Inflammatory macrophage (primary cell): ENCODE measurements at places on chromosomes 2 and 18.
A peak's percentile ranks its signal among the peaks of the same experiment; 100 is the strongest.

- no peak for DNase-seq
These were observed 9.4 kb downstream of the SCYGR4 start for GRCh38 chr2:227626580-227627151.

- no peak for DNase-seq
These were observed 344.7 kb upstream of the FIGN start for GRCh38 chr2:164080486-164080885.

DNA sequence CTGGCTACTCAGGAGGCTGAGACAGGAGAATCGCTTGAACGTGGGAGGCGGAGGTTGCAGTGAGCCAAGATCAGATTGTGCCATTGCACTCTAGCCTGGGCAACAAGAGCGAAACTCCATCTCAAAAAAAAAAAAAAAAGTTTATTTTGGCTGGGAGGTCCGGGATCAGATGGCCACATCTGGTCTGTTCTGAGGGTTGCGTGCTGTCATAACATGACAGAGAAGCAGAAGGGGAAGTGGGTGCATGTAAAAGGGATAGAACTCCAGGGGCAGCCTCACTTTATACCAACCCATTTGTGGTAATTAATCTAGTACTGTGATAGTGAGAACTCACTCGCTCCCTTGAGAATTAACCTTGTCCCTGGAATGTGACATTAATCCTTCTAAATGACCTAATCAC, 101.2 kb downstream of the PTPN4 start:
- no peak for DNase-seq

- DNase-seq: no peak
These were observed 64.0 kb upstream of the POMC start for GRCh38 chr2:25232248-25232825.

- no peak for DNase-seq
These were observed 93.3 kb downstream of the AOX1 start for GRCh38 chr2:200679127-200679526.

DNA sequence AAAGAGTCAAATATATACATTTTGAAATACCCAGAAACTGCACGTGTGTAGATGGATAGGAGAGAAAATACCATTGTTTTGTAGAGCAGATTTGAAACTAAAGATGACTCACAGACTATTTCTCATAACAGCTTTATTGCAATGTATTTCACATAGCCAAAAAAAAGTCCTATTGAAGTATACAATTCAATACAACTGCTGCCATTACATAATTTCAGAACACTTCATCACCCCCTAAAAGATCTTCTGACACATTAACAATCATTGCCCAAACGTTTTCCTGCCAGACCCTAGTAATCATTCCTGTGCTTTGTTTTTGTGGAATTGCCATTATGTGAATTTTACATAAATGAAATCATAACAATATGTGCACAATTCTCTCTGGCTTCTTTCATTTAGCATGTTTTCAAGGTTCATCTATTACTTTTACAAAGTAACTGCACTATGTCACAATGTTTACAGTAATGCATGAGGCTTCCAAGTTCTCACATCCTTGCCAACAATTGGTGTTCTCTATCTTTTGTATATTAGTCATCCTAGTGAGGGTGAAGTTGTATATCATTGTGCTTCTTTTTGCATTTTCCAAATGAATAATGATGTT, 378.6 kb upstream of the CWC22 start:
- no peak for DNase-seq

DNA sequence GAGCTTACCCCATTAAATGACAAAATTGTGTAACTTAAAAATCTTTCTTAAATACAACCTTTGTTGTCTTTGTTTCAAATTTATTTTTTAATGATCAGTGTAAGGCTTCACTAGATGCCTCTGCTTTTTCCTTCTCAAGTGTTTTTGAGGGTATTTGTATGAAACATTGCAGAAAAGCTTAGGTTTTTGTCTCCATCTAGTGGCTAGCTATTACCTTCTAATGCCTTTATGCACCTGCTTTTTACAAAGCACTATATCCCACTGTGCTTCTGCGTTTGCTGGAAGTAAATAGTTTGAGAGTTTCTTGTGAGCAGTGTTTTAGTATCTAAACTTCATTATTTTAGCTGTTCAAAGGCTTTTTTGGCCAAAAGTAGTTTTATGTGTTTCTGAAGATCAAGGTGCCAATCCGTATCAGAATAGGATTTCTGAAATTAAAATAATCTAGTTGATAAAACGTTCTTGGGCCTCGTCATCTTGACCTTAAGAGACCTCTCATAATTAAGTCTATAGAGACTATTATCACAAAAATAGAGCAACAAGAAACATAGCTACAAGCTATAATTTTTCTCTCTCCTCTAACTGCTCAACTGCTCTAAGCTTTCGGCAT, 47.0 kb downstream of the IWS1 start:
- DNase-seq: peak; percentile 67

GRCh38 chr2:238632181-238633060, 205.7 kb downstream of the ASB1 start:
- DNase-seq: no peak

DNA sequence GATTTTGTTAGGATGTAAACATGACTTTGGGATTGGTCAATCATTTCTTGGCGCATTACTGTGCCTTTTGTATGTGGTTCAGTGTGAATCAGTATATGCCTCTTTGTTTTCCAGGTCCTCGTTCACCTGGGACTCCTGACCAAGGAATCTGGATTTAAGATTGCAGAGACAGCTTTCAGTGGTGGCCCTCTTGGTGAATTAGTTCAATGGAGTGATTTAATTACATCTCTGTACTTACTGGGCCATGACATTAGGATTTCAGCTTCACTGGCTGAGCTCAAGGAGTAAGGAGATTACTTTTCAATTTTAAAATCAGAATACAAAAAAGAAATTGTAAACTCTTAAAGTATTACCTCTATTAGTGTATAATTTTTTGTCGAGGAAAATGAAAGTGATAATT, 87.6 kb downstream of the MGAT5 start:
- DNase-seq: no peak

DNA sequence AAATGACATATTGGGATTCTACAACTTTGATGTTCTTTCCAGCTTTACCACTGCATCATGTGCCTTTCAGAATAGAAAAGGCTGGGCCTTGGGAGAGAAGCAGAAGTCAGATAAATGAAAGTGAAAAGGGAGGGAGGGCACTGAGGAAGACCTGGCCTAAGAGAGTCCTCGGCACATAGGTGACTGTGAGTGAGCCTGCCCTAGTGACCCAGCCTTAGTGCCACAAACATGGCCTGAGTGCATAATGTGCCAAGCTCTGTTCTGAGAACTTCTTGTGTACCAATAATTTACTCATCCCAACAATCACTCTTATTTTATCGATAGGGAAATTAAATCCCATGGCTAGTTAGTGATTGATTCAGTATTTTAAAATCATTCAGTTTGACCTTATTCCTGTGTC, 436.6 kb downstream of the LRP1B start:
- DNase-seq: no peak

- no peak for DNase-seq
These were observed 60.2 kb upstream of the SLC39A10 start for GRCh38 chr2:195596840-195597239.

GRCh38 chr2:157838442-157839161, 37.5 kb downstream of the ACVR1 start:
- DNase-seq: peak; percentile 87

GRCh38 chr2:242054406-242054805, 184.9 kb downstream of the RTP5 start:
- DNase-seq: no peak
